ENCODE measurements at places on chromosomes 5 and 9.

- DNase-seq = no peak
These were observed 16.5 kb upstream of the SPARC start for GRCh38 chr5:151703227-151703626.

DNA sequence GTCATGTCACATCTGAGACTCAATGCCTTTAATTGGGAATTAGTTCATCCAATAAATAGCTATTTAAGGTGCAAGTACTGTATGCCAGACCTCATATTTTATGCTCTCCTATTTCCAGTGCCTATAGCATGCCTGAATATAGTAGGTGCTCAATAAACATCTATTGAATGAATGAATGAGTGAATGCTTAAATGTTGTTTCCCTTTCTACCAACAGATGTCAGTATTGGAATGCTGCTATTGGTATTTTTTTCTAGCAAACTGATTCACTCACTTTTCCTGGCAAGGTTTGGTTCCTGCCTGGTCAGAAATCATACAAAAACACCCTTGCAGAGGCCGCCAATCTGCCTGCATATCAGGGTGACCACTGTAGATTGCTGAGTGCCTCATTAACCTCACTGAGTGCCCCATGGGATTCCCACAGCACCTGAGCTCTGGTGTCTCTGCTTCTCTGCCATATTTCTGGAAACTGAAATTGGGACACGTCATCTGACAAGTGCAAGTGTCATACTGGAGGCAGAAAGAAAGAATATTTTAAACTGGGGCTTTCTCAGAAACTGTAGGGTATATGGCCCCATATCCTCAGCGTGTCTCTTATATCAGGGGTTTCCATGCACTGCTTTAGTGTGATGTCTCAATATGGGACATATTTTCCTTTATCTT, 359.7 kb downstream of the TRIM32 start:
- no peak for DNase-seq

DNA sequence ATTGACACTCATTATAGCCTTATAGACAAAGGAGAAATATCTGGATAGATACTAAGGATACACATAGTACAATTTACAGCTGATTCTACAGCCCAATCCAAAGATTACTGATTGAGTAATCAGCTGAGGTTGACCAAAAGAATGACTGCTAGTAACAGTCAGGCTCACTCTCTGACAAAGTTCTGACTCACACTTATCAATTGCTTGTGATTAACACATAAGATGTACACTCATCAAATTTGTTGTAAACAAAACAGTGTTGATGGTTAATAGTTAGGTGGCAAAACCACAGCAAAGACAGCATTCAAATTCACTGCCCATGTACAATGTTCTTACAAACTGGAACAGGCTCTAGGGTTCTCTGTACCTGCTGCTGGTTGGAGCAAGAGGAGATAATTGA, 422.7 kb downstream of the TLE1 start:
- DNase-seq = no peak

GRCh38 chr5:75460942-75461610, 50.4 kb downstream of the CERT1 start:
- no peak for DNase-seq

DNA sequence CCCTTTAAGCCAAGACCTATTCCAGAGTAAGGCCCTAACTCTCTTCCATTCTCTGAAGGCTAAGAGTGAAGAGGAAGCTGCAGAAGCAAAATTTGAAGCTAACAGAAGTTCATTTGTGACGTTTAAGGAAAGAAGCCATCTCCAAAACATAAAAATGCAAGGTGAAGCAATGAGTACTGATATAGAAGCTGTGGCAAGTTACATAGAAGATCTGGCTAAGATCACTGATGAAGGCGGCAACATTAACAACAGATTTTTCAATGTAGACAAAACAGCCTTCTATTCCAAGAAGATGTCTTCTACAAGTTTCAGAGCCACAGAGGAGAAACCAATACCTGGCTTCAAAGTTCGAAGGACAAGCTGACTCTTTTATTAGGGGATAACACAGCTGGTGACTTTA, 1143.4 kb downstream of the CDH12 start:
- DNase-seq = no peak

DNA sequence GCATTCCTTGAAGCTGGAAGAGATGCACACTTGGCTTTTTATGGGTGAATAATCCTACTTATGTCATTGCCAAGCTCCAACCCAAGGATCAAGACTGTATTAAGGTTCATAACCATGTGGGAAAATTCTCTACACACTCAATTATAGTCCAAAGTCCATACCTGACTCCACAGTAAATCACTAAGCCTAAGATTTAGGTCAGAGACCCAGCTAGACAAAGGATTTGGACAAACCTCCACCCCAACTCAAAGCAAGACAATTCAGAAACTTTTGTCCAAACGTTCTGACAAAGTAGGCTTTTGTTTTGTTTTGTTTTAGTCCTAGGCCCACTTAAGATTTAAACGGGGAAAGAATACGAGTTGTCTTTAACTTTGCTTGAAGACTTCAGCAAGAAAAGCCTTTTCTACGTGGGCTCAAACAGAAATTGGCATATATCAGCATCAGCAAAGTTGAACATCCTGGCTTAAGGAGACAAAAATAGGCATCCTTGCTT, 1.7 kb downstream of the MEGF9 start:
- no peak for DNase-seq

GRCh38 chr5:81181576-81182316, 51.4 kb upstream of the CKMT2 start:
- no peak for DNase-seq

DNA sequence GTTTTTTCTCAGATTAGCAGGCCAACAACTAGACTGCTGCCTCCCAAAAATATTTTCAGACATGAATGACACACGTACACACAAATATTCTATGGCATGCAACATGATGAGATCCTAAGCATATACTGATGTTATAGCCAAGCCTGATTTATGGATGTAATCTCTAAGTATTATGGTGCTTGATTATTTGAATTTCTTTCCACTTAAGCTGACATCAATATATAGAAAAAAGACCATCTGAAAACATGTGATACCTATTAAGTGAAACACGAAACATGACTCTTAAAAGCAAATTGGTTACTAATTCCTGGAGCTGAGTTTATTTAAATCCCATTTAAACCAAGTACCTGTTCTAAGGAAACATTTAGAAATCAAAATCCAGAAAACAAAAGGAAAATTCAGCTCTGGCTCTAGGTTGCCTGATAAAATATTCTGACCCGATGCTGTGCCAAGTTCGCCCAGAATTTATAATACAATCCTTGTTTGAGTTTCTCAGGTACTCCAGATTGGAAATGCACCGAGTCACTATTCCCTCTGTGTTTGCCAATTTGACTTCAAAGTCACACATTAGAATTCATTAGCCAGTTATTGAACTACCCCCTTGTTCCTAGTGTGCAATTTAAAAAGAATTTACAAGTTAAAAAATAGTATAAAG, 548.6 kb downstream of the CSNK1G3 start:
- no peak for DNase-seq

DNA sequence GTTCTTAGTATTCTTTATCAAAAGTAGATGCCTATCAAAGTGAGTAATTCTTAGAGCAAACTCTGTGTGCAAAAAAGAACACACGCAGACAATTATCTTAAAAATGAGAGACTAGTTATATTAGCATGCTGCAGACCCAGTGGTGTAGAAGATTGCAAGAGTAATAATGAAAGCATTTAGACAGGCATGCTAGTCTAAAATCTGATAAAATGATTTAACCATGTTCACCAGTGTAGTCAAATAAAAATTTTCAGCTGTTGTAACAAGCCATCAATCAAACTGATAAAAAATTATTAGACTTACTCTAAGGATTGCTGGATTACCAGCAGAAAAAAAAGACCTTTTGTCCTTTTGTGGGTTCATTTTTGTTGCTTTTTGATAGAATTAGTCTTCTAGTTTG, 241.9 kb upstream of the TLE4 start:
- DNase-seq = no peak

- peak; percentile 44 for DNase-seq
These were observed at the start of gene GFPT2 for GRCh38 chr5:180353048-180353979. Gene GFPT2, minus strand, starts transcription at chr5:180353336. Its CDS starts 119 bp downstream, at chr5:180353217.

- no peak for DNase-seq
These were observed 146.8 kb upstream of the ADAMTSL1 start for GRCh38 chr9:18327121-18327520.

- DNase-seq = no peak
These were observed 58.9 kb downstream of the DAP start for GRCh38 chr5:10702040-10702629.

DNA sequence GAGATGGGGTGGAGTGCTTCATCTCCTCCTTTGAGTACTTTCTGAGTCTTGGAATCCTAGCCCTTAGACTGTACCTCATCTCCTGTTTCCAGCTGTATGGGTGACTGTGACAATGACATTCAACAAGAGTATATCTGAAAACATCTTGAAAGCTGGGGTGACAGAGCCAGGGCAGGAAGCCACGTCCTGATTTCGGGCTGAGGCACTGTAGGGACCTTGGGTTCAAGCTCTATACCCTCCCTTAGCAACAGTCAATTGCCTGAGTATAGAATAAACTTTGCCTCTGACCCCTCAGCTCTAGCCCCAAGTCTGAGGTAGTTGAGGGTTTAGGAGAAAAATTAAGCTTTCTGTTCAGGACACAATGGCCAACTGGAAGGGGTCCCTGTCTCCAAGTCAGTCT, 6.3 kb downstream of the FOXE1 start:
- DNase-seq = no peak

DNA sequence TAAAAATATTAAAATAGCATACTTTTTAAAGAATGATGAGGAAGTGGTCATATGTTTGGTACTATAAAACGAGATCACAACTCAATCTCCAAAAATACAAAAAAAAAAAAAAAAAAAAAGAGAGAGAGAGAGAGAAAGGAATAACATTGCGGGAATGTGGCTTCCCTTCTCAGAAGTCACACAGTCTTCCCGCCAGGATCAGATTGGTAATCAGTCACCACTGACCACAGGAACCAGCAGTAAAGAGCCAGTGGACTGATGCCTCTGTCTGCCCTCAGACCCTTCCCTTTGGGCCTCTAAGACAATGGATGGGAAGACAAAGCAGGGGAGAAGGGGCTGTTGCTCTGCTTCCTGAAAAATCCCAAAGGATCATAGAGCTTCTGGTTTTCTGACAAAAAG, 104.9 kb downstream of the KLHL3 start:
- DNase-seq = no peak

- DNase-seq = no peak
These were observed 122.5 kb downstream of the SCAMP1 start for GRCh38 chr5:78482948-78483347.

DNA sequence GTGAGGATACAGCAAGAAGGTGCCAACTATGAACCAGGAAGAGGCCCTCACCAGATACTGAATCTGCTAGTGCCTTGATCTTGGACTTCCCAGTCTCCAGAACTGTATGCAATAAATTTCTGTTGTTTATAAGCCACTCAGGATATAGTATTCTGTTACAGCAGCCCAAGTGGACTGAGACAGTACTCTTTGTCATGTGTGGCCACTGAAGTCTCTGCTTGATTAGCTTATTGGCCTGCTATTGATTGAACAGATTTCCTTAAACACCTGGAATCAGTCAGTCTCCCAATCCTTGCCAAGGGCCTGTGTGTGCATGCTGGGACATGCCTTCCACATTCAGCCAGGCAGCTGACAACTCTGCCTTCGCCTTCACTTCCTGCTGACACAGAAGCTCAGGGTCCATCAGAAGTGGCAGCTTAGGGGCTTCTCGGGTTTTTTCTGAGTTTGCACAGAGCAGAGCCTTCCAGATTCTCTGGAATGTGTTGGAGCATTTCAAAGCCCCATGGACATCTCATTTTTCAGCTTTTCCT, 13.7 kb upstream of the ROR2 start:
- DNase-seq = no peak

GRCh38 chr5:62982348-62982747, 403.7 kb downstream of the LRRC70 start:
- DNase-seq = no peak

GRCh38 chr5:142767911-142768310, 2.3 kb upstream of the ARHGAP26 start:
- no peak for DNase-seq

GRCh38 chr5:171899792-171900191, 106.6 kb downstream of the FBXW11 start:
- no peak for DNase-seq

- DNase-seq = no peak
These were observed 225.2 kb upstream of the ITGA1 start for GRCh38 chr5:52562473-52562872.

- DNase-seq = no peak
These were observed 52.4 kb downstream of the FBXW11 start for GRCh38 chr5:171953860-171954701.

- DNase-seq = no peak
These were observed 1025.4 kb upstream of the ACO1 start for GRCh38 chr9:31359071-31359470.

- DNase-seq = no peak
These were observed 203.7 kb upstream of the MSX2 start for GRCh38 chr5:174520420-174521396.

DNA sequence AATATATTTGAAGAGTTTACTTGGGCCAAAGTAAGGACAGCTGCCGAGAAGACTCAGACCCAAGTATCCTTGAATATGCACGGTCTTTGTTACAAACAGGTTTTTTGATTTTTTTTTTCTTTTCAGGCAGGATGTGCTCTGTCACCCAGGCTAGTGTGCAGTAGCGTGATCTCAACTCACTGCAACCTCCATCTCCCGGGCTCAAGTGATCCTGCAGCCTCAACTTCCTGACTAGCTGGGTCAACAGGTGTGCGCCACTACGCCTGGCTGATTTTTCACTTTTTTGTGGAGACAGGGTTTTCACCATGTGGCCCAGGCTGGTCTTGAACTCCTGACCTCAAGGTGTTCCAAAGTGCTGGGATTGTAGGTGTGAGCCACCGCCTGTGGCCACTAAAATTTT, 27.4 kb downstream of the JMY start:
- no peak for DNase-seq

- peak; percentile 51 for DNase-seq
These were observed 38.4 kb downstream of the HRH2 start for GRCh38 chr5:175696139-175696854.

DNA sequence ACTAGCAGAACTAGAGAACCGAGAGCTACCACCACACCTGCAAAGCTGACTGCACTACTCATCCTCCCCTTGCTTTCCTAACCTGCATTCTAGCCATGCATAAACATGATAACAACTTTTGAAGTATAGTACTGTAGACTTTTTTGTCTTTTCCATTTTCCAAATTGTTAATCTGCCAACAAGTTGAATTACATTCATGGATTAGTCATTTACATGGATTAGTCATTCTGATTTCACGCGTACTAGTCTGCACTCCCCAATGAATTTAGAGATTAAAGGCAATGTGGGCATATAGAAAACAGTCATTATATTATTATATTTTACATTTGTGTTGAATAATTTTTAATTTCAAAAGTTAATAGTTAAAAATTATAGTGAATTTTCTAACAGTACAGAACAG, 81.4 kb downstream of the EDIL3 start:
- DNase-seq = no peak

DNA sequence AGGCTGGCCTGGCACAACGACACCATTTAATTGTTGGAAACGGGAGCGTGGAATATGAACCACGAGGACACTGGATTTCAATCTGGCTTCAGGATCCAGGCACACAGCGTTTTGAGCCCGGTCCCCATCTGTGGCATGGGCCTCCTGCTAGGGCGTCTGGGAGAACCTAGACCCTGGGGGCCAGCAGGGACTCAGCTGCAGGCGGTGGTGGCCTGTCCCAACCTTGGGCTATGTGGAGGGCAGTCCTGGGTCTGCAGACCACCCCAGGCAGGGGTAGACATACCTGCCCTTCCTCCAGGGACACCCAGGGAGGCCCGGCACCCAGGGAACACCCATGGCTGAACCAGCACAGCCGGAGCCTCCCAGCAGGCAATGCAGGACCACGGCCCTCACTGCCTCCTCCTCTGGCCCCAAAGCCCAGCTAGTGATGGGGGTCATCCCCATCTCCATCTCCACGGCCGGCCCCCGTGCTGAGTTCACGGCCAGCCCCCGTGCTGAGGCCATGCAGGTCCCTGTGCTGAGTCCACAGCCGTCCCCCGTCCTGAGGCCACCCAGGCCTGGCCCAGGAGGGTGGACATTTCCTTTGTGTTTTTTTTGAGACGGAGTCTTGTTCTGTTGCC, 18.5 kb upstream of the UBAC1 start:
- DNase-seq = no peak

Data from stimulated activated CD8-positive, alpha-beta memory T cell treated with anti-CD3 and anti-CD28 coated beads, Interleukin-7, amount 100 ng/mL, for 4 hours (primary cell).